ENCODE measurements at places on chromosomes 1 and 21.

- DNase-seq, result no peak
Observed at GRCh38 chr1:17161137-17161740, 42.0 kb upstream of the PADI2 start.

DNA sequence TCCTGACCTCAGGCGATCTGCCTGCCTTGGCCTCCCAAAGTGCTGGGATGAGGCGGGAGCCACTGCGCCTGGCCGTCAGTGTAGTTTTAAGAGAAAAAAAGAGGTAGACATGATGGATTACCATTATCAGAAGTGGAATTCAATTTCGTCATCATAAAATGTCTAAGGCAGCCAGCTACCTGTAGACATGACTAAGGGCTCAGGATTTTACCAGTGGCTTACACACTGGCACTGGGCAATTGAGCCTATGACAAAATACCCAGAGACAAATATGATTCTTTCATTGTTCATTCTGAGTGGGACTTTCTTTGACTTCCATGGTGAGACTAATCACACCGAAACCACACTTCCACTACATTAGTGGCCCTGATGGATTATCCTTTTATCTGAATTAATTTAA lies 181.5 kb downstream of the GABPA start:
- no peak for DNase-seq

DNA sequence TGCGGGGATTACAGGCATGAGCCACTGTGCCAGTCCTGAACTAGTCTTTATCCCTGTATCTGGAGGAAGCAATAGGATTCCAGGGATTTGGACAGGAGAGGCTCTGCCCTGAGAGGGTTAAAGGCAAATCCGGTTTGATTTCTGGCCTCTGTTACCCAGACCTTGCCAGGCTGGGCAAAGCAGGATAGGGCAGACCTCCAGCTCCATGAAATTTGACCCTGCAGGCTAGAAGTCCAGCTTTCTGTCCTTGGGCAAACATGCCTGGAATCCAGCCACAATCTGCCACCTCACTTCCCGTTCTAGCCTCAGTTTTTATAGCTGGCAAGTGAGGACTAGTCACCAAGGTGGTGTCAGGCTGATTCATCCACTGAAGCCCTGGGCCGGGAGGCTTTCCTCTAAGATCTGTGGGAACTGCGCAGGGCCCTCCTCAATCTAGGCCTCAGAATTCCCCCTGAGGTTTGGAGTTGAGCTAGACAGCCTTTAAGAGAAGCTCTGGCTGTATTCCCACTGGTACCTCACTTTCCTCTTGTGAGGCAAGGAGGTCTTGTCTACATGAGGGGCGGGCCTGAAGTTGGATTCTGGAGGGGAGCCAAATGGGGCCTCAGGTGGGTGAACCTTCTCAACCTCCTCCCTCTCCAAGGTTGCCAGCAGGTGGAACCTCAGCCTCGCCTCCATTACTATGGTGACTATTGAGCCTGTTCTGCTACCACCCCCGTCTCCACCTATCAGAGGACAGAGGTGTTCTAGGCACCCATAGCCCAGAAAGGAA lies 7.0 kb upstream of the P3R3URF start:
- DNase-seq, result peak; percentile 93

- no peak for DNase-seq
Observed at GRCh38 chr1:27782950-27783349, 9.9 kb downstream of the STX12 start.

DNA sequence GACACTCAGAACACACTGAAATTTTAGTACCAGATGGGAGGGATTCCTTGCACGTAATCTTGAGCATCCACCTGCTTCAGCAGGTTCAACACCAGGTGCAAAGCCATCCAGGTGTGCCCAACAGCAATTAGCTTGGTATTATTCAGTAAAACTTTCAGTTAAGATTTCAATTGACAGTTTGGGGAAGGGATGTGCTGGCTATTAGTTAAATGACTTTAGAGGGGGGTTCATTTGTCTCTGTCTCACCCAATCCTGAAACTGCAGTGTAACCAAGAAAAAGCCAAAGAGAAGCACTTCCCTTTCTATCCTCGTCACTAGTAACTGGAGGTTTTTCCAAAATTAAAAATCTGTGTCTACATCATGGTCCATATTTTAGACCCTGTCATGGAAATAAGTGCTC lies 90.9 kb downstream of the PIK3R3 start:
- DNase-seq, result no peak

GRCh38 chr1:221855156-221855555 lies 113.3 kb upstream of the DUSP10 start:
- no peak for DNase-seq

GRCh38 chr1:168759077-168759476 lies 30.1 kb upstream of the DPT start:
- DNase-seq, result no peak

DNA sequence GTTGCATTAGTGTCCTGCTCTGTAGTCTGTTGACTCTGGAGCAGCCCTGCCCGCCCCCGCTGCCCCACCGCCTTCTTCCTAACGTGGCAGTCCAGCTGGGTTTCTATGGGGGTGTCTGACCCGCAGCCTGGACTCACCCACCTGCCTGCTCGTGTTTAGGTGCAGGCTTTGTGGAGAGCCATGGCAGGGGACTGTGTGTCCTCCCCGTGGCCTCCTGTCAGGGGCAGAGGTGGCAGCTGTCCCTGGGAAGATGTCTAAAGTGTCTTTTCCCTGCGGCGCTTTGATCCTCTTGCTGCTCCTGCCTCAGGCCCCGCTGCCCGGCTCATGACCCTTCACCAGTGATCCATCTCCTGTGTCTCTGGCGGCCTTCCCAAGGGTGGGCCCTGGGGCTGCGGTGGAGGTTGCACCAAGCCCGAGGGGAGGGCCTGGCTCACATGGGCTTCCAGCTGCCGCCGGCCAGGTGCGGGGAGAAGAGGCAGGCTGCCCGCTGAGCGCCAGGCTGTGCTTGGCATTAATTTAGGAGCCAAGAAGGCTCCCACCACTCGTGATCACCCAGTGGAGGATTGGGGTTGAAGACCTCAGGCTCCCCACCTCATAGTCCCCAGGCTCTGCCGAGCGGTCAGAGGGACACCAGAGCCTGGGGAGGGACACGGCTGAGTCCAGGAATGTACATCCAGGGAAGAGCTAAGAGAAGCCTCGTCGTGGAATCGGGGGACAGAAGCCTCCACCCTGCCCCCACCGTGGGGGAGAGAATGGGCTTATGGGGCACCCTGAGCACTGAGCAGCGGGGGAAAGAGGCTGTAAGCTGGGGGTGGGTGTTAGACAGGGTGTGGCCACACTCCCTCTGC lies 44.1 kb downstream of the COL18A1 start:
- DNase-seq, result no peak

DNA sequence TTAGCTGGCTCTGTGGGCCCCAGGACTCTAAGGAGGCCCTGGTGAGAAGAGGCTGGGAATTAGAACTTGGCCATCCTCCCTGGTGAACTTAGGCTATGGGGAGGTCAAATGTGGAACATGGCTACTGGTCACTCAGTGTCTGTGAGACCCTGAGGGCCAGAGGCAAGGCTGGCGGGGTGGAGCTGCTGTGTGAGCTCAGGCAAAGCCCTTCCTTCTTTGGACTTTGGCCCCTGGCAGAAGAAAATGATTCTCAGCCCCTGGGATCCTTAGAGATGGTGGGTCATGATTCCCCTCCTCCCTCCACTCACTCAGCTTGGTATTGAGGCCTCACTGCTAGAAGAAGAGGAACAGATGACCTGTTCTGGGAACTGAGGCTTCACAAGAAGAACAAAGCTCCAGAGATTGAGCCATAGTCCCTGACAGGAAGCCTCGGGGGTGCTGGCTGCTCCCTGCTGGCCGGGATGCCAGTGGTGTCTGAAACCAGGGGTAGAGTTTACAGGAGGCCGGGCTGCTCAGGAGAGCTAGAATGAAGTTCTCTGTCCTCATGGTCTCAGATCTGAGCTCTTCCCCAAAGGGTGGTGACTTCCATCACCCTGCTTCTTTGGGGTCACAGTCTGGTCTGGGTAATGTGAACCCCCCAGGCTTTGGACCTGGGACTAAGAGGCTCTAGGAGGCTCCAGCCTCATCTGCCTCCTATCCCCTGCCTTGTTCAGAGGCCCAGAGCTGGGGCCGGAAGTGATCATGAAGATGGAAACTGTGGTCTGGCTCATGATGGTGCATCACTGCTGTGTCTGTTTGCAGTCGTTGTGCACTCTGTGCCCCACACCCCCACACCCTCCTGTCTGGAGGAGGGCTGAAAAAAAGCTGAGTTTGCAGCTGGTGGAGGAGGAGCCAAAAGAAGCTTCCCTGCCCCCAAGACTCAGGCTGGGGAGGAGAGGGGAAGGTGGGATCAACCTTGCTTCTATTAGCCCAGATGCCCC lies 905 bp downstream of the BTBD19 start:
- peak; percentile 44 for DNase-seq

DNA sequence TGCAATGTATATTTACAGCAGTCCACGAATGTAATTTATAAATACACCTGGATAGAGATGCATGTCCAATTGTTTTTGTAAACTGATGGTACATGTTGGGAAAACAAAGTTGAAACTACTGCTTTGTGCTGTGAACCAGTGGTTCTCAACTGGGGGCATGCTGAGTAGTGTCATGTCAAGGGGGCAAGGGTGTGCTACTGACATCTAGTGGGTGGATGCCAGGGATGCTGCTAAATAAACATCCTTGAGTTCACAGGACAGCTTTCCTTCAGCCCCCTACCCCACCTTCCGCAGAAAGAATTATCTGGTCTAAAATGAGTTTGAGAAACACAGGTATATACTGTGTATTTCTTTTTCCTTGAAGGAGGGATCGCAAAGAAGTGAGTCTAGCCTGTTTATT lies 95.9 kb downstream of the RASAL2 start:
- no peak for DNase-seq

- no peak for DNase-seq
Observed at GRCh38 chr1:185701650-185702049, 32.5 kb upstream of the HMCN1 start.

GRCh38 chr21:42080788-42081083 lies 9.6 kb downstream of the UMODL1 start:
- DNase-seq, result peak; percentile 36

DNA sequence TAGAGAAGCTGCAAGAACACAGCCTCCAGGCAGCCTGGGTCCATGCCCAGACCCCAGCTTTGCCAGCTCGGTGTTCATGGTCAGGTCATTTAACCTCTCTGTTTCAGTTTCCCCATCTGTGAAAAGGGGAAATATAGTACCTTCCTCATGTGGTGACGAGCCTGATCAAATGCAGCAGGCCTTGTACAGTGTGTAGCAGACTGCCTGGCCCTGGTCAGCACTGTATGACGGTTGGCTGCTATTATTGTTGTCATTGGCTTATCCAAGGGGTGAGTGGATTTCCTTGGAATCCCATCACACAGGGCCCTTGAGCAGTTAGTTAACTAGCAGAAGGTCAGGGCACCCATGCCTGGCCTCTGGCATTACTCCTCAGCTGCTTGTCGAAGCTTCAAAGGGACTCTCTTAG lies 6.6 kb upstream of the TMEM51 start:
- DNase-seq, result no peak

DNA sequence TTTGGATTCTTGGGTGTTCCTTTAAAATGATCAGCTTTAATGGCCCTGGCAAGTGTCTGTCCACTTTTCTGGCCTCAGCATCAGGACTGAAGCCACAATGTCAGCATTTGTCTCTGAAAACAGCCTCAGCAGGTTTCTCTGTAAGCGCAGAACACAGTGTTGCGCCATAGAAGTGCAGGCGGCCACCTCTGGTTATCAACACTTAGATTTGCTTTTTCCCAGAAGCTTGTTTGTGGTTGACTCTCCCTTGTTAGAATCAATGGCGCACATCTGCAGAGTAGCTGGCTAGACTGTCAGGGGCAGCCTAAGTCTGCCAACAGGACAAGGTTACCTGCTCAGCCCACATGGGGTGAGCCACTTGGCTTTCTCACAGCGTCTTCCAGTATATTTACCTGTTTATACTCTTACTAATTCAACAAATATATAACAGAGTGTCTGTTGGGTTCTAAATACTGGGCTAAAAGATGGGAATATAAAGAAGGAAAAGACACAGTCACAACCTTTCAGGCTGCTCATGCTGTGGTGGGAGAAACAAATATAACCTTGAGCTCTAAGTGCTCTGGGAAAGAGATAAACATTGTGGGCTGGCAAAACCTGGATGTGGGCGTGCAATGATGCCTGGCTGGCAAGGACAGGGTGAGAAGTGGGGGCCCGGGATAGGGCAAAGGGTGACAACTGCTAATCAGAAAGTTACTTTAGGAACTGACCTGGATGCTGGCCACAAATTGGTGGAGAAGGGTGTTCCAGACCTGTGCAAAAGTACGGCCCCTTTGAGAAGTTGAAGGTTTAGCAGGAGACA lies 149.3 kb upstream of the KIAA0040 start:
- no peak for DNase-seq

DNA sequence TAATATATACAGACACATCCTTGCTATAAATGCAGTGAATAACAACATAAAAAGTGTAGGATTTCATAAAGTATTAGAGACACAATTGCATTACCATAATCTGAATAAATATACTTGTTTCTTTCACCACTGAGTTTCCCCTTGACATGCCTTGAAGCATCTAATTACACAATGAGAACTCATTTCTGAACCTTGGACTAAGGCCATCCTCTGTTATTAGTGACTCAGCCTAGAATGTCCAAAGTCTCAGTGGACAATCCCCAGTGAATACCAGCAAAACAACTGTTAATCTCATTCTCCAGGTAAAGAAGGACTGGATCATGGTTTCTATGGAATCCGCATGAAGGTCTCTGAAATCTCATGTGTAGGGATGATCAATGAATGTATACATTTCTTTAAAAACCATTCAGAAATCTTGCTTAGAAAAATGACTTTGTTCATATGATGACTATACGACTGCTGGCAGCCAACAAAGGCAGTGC lies at the start of gene OR2L5:
TSS of gene OR2L5 (plus strand) at position 432 of the 482 bp plus-strand sequence. CDS start 8,288 bp downstream, outside the sequence.
- DNase-seq, result no peak

GRCh38 chr1:59638231-59638711 lies 176.5 kb upstream of the HOOK1 start:
- DNase-seq, result peak; percentile 12

- DNase-seq, result peak; percentile 82
Observed at GRCh38 chr1:243917177-243917862, 67.3 kb upstream of the AKT3 start.

DNA sequence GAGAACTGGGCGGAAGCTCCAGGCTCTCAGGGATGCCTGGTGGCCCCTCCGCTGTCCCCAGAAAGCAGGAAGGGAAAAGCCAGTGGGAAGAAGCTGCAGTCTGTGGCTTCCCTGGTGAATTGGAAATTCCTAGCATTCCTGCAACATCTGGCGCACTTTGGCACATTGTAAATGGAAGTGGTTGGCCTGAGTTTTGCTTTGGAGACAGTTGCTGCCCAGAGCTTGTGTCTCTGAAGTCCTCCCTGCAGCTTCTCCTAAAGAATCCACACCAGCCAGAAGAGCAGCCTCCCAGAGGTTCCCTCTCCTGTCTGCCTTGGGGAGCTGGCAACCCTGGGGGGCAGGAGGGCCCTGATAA lies 48.2 kb downstream of the ARHGEF10L start:
- peak; percentile 85 for DNase-seq

DNA sequence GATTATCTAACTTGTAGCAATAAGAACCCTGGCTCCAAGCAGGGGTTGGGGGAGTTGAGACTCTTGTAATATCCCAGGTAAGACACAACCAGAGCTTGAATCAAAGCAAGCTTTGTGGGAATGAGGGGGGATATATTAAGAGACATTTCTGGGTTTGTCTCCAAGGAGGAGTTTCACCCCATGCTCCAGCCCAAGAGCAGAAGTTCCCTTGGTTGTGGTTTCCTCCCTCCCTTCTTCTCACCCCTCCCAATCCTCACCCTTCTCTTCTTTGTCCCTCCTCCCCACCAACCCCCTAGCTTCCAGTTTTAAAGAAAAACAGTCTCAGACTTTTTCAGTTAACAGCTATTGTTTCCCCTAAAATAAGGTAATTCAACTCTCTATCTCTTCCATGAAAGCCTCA lies 11.9 kb downstream of the TRAF3IP3 start:
- no peak for DNase-seq

- DNase-seq, result no peak
Observed at GRCh38 chr1:241079047-241079446, 278.0 kb downstream of the RGS7 start.

All from hepatic stellate cell (primary cell).